Activated naive CD8-positive, alpha-beta T cell treated with anti-CD3 and anti-CD28 coated beads, Interleukin-2, amount 50 U/mL, for 24 hours (primary cell): ENCODE measurements at places on chromosomes 13 and 19.

DNA sequence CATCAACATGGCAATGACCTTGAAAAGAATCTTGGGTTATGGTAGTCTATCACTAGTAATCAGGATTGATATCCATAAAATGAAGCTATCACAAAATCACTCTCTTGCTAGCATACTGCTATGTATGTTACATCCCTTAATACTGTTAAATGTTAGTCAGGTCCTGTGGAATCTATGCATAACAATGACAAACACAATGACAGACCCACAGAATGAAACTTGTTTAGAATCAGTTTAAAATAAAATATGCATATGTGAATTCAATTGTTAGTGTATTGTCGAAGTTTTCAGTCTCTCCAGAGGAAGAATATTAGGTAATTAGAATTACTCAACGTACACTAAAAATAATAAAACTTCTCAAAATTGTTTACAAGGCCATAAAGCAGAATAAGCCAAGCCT is 137.6 kb downstream of the DACH1 start:
- no peak for DNase-seq

DNA sequence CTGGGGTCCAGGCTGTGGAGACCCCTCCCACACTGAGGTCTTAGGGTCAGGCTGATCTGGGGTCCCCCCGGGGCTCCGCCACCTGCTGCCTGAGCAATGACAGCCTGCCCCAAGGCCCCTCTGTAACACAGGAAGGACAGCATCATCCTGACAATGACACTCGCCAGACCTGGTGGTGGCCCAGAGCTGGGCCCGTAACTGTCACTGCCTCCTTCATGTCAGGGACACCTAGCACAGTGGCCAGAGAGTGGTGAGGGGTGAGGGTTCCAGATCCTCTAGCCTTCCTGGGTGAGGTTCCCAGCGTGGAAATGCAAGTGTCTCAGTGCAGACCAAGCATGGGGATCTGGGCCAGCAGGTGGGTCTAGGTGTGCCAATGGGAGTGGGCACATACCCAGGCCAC is 27.8 kb downstream of the OPA3 start:
- no peak for DNase-seq

DNA sequence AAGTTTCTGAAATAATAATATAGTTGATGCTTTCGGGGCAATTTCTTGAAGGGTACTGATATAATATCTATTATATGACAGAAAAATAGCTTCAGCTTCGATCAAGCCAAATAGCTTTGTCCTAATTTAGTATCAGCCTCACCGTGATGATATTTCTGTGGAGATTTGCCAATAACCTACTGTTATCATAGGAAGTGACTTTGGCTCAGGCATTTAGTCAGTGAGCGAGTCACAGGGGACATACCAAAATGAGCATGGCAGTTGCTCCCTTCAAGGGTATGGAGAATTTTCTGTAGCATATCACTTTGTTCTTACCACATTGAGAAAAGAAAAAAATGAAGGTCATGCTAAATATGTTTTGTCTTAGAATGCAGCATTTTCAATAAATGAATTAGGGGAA is 767.6 kb upstream of the SLITRK1 start:
- no peak for DNase-seq

DNA sequence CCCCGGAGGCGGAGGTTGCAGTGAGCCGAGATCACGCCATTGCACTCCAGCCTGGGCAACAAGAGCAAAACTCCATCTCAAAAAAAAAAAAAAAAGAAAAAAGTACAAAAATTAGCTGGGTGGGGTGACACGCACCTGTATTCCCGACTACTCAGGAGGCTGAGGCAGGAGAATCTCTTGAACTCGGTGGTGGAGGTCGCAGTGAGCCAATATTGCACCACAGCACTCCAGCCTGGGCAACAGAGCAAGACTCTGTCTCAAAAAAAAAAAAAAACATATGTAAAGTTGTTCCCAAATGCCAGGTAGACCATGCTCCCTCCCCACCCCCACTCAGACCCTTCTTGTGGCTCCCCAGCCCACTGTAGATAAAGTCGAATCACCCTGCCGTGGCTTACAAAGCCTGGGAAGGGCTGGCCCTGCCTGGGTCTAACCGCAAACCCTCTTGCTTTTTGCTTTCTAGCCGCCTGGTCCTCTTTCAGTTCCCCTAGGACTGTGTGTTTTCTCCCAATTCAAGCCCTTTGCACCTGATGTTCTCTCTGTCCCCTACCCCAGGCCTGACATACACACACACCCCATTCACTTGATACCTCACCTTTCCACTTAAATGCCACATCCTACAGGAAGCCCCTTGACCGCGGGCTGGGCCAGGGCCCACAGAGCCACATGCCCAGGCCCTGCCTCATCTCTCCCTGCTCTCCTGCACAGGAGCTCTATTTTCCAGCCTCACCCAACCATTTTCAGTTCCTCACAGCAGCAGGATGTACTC is 34.4 kb downstream of the MAP4K1 start:
- DNase-seq: no peak

- no peak for DNase-seq
Measured at GRCh38 chr19:5006201-5006600, 37.3 kb downstream of the KDM4B start.

DNA sequence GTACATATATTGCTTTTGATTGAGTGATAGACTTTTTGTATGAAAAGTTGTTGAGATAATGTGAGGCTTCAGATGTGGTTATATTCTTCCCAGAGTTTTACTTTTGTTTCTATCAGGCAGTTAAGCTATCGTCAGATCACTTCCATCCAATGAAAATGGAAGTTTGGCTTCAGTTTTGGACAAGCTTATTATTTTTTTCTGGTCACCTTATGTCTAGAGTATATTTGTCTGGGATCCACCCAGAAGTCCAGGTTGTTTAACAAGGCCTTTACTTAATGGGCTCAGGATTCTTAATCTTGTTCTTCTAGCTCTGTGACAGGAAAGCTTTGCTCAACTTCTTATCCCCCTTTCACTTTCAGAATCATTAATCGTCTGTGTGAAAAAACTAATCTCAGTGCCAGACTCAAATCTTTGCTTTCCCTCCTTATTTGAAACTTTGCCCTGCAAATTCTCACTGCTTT is 150.9 kb downstream of the PDS5B start:
- no peak for DNase-seq

DNA sequence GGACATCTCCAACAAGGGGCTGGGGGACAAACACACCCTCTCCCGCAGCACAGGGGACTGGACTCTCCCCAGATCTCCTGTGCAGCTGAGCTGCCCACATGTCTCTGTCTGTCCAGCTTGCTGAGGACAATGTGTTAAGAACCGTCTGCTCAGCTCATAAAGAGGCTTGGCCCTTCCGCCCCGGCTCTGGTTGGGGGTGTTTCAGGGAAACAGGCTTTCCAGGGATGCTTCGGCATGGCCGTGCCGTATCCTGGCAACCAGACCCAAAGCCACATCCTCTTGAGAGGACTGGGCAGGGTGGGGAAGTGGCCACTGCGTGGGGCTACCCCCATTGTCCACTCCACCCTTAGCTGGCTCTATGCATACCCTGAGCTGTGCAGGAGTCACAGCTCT is 41.1 kb upstream of the CHST8 start:
- DNase-seq: no peak

GRCh38 chr19:58277748-58278540 is 811 bp upstream of the ZNF8 start:
- no peak for DNase-seq

DNA sequence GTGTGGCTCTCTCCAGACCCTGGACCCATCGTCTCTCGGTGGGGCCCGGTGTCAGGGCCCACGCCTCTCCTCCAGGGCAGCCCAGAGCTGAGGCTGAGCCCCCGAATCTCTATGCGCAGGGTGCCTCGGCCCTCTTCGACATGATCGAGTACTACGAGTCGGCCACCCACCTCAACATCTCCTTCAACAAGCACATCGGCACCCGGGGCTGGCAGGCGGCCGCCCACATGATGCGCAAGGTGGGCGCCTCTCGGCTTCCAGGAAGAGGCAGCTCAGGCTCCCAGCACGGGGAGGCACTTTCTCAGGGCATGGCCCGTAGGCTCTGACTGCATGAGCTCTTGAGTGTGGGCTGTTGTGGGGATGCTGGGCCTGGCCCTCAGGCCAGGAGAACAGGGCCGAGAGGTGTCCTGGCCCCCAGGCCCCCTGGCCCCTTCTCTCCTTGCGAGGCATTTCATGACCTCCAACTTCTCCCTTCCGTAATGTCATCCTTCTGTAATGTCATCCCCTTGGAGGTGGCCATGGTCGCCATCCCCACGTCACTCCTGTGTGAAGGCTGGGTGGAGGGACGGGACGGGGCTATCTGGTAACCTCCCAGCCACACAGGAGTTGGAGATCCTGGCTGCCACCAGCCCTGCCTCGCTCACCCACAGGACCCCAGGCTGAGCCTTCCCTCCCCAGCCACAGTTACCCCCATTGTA is 19.4 kb downstream of the NKPD1 start:
- no peak for DNase-seq

DNA sequence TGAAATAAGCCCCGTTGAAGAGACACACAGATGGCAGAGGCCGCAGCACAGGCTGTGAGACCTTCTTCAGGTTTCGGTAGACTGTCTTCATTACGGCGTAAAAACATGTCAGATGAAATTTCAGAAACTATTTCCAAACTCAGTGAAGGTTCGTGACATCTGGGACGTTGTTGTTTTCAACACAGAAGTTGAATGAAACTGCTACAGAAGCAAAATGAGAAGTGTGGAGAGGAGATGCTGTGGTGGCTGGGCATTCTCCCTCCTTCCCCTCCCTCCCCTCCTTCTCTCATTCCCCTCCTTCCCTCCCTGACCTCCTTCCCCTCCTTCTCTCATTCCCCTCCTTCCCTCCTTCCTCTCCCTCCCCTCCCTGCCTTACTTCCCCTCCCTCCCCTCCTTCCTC is 113.6 kb downstream of the ATP11A start:
- no peak for DNase-seq

- no peak for DNase-seq
Measured at GRCh38 chr19:6263735-6264444, 15.9 kb downstream of the MLLT1 start.

DNA sequence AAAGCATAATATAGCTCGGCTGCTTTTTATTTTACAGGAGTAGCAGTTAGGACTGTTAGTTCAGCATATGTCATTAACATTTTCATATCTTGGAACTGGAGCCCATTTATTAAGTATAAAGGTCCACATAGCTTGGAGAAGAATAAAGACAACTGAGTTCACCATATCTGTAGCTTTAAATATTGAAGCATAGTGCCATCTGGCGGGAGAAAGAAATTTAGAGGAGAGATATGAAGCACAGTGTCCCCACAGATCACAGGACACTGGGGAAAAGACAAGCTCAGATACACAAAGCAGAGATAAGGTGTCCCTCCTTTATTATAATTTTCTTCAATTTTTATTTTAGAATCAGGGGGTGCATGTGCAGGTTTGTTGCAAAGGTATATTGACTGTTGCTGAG is 104.7 kb upstream of the FREM2 start:
- no peak for DNase-seq

DNA sequence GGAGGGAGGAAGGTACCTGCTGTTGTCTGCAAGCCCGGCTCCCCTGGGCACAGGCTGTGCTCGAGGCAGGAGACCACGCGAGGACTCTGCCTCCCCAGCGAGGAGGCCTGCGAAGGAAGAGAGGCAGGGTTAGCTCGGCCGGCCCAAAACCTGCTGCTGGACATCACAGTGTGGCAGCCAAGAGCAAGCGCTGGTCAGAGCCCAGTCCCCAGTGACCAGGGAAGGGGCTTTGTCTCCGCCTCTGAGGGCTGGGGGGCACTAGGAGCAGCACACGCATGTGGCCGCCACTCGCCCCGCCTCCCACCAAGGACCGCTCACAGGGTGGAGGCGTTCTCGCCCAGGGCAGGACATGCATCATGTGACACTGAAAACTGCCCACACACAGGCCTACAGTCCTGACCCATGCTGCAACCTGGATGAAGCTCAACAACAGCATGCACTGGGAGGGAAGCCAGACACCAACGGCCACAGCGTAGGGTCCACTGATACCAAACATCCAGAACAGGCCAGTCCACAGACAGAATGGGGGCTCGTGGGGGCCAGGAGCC is 8.5 kb downstream of the MIER2 start:
- no peak for DNase-seq

DNA sequence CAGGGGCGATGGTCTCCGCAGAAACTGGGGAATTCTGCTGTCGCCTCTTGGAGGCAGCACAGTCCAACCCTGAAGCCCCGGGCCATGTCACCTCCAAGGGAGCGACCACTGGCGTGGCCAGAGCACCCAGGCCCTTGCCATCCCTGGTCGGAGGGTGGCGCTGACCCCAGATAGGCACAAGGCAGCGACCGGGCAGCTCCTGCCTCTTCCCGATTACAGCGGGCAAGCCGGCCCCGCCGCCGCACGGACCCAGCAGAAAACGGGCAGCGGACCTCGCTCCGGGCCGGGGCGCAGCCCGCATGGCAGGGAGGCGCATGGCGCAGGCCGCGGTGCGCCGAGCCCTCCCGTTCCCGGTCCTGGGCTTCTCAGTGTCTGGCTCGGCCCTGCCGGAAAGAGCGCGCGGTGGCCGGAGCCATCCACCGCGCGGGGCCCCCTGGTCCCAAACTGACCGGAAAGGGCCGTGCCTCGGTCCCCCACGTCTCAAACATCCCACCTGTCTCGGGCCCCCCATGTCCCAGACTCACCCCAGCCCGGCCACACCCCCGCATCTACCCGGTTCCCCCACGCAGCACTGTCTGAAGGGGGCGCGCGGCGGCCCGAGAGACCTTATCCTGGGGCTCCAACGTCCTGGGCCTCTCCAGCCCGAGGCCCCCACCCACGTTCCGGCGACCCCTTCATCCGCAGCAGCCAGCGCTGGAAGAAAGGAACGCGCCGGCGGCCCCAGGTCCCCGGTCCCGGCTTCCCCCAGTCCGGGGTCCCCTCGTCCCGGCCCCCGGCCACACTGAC is 727 bp downstream of the CERS1 start:
- peak; percentile 22 for DNase-seq

GRCh38 chr13:51222037-51222685 is at the start of gene FAM124A:
Gene FAM124A, plus strand, starts transcription at chr13:51222398. Its CDS starts 104 bp downstream, at chr13:51222502.
- peak; percentile 56 for DNase-seq

GRCh38 chr13:40453351-40454021 is 213.0 kb downstream of the FOXO1 start:
- DNase-seq: no peak

GRCh38 chr13:111474136-111475002 is 153.9 kb downstream of the TEX29 start:
- DNase-seq: no peak

DNA sequence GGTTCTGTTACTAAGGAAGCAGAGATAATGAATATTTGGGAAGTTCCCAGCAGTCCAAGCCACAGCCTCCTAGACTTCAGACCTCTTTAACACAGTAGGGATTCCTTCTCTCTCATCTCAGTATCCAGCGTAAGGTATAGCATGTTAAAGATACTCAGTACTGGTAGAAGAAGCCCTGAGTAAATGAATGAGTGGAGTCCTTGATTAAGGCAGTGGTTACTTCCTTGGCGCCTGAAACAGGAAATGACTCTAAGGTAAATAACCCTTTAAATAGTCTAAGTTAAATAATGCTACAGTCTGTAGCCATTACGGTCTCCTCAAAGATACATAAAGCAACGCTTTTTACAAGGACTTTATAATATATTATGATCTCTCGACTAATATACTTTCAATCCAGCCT is 650.8 kb upstream of the MIR17HG start:
- DNase-seq: no peak

DNA sequence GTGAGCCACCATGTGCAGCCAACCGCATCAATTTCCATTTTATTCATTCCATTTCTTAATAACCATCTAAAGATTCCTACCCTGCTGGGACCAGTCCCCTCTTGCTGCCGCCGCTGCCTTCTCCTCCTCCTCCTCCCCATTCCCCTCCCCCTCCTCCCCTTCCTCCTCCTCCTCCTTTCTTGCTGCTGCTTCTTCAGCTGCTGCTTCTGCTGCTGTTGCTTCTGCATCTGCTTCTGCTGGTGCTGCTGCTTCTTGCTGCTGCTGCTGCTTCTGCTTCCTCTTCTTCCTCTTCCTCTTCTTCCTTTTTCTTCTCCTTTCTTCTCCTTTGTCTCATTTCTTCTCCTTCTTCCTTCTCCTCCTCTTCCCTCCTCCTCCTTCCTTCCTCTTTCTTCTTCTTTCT is 20.0 kb upstream of the SPRYD7 start:
- no peak for DNase-seq
